ENCODE measurements at places on chromosomes 1 and 21. TPM values are rescaled to one million over a fixed set of nuclear protein-coding genes. Genes with fewer than 3 reads are reported as not detected.
A peak's percentile ranks its signal among the peaks of the same experiment; 100 is the strongest.

DNA sequence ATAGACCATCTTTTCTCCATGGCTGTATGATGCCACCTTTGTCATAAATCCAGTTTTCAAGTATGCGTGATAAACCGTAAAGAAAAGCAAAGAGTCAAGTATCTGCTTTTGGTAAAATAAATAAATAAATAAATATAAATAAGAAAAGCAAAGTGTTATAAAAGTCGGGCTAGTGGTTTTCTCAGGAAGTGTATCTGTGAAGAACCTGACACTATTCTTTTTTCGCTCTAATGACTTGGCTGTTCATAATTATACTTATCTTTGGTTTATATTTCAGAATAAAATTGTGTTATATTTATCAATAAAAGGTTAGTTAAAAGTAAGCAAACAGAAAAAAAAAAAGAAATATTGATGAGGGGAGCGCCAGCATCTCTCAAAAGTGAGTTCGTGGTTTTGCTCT, 594 bp upstream of the EXO5 start:
- DNase-seq = no peak
- peak overlapping the region; percentile 60 for H3K4me3 ChIP-seq
- H3K4me1 ChIP-seq = peaks cover 5% of the 10 kb centered on the region
- H3K36me3 ChIP-seq = no peaks in the 10 kb centered on the region

The AHCTF1 gene
- polyA plus RNA-seq = 10.0 TPM

DNA sequence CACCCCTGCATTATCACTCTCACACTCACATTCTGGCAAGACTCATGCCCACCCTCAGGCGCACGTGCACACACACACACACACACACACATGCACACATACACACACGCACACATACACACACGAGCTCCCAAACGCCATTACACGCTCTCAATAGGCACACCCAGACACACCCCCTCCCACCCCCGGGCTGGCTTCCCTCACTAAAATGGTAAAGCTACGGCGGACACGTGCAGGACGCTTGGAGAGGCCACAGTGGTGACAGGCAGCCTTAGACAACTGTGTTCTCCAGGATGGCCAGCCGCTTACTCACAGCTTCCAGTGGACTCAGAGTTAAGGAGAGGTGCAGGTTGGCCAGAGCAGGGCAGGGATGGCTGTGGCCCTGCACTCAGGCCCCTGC, 10.1 kb downstream of the MATN1 start:
- H3K4me1 ChIP-seq = peaks cover 10% of the 10 kb centered on the region
- no peak for DNase-seq
- H3K27ac ChIP-seq = no peak overlapping the region
- no peaks in the 10 kb centered on the region for H3K27me3 ChIP-seq

GRCh38 chr1:54054438-54054749, 986 bp downstream of the TCEANC2 start:
- H3K4me1 ChIP-seq = peaks cover 2% of the 10 kb centered on the region
- peak overlapping the region; percentile 67 for H3K4me3 ChIP-seq
- no peak for DNase-seq
- no peaks in the 10 kb centered on the region for H3K27me3 ChIP-seq
- peak overlapping the region; percentile 76 for H3K27ac ChIP-seq
- no peaks in the 10 kb centered on the region for H3K36me3 ChIP-seq

GRCh38 chr1:21773585-21773984, 9.4 kb downstream of the USP48 start:
- H3K27ac ChIP-seq = no peak overlapping the region
- H3K4me1 ChIP-seq = no peaks in the 10 kb centered on the region
- DNase-seq = no peak

- peak; percentile 58 for DNase-seq
- H3K27me3 ChIP-seq = peaks cover 46% of the 10 kb centered on the region
- no peaks in the 10 kb centered on the region for H3K36me3 ChIP-seq
- no peak overlapping the region for H3K27ac ChIP-seq
- no peak overlapping the region for H3K4me3 ChIP-seq
- H3K4me1 ChIP-seq = no peaks in the 10 kb centered on the region
Observed at GRCh38 chr1:206982216-206982615, 12.0 kb upstream of the FCAMR start.

GRCh38 chr1:175725684-175726083, 17.7 kb downstream of the TNR start:
- H3K4me1 ChIP-seq = peaks cover 12% of the 10 kb centered on the region
- no peak overlapping the region for H3K4me3 ChIP-seq
- H3K27ac ChIP-seq = no peak overlapping the region
- H3K27me3 ChIP-seq = no peaks in the 10 kb centered on the region

DNA sequence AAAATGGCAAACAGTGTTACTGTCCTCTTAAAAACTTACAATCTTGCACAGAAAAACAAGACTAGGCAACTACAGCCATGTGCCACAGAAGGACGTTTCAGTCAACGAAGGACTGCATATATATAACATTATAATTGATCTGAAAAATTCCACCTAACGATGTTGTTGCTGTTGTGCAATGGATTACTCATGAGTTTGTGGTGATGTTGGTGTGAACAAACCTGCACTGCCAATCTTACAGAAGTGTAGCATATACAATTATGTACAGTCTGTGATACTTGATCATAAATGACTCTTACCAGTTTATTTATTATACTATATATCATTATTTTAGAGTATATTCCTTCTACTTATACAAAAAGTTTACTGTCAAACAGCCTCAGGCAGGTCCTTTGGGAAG, 6.8 kb upstream of the VAMP4 start:
- no peak for DNase-seq
- H3K27me3 ChIP-seq = no peaks in the 10 kb centered on the region
- H3K4me3 ChIP-seq = no peak overlapping the region

GRCh38 chr1:58576325-58576726, 726 bp downstream of the TACSTD2 start:
- H3K27me3 ChIP-seq = no peaks in the 10 kb centered on the region
- H3K4me1 ChIP-seq = no peaks in the 10 kb centered on the region
- H3K4me3 ChIP-seq = no peak overlapping the region
- H3K36me3 ChIP-seq = no peaks in the 10 kb centered on the region
- no peak for DNase-seq

DNA sequence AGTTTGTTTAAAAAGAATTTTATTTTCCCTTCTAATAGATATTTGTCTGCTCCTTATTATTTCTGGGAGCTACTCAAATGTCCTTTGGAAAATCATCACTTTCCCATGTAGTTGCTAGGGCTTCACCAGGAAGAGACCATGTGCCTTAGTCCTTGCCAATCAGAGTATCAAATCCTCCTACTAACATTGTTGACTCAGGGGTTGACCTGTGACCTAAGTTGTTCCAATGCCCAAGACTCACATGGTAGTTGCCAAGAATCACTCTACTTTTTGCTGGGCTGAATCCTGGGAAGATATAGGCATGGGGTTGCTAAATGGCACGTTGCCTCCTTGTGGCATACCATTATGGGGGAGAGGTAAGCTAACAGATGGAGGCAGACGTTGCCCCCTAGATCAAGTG, 58.2 kb upstream of the FOXD3 start:
- no peak for DNase-seq
- H3K36me3 ChIP-seq = no peaks in the 10 kb centered on the region
- H3K27me3 ChIP-seq = no peaks in the 10 kb centered on the region
- no peaks in the 10 kb centered on the region for H3K4me1 ChIP-seq
- no peak overlapping the region for H3K4me3 ChIP-seq

The DYNLT5 gene
- not detected for polyA plus RNA-seq

The FCRL2 gene
- not detected for polyA plus RNA-seq

DNA sequence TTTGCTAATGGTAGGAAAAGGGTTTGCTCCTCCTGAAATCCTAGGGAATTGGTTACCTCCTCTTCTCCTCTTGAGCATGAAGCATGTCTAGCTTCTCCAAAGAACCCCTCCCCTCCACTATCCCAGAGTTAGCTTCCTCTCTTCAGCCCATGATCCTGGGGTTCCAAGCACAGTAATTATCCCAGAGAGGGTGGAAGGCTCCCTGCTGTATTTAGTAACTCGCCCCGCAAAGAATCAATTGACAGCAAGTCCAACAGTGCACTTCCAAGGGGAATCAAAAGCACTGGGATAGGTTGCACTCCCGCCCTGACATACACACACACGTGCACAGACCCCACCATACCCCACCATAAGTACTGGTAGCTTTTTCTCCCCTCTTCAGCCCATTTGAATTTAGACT, 3.1 kb downstream of the S100A8 start:
- DNase-seq = no peak
- H3K4me3 ChIP-seq = no peak overlapping the region
- no peaks in the 10 kb centered on the region for H3K36me3 ChIP-seq

DNA sequence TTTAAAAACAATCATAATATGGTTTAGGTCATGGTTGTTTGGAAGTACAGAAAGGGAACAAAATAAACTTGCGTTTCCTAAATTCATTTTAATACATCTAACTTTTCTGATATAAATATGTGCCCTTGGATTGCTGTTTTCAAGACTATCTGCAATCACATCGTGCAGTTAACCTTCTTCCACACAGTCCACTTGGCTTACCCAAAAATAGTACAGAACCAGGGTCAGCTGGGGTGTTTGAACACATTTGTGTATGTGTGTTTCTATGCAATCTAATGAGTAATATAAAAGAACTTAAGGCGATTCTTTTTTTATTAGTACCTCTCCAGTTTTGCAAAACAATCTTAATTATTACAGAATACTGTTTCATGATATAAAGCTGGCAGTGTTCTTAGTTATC, 19.9 kb downstream of the SAMSN1 start:
- H3K27me3 ChIP-seq = no peaks in the 10 kb centered on the region
- no peaks in the 10 kb centered on the region for H3K4me1 ChIP-seq
- DNase-seq = no peak
- H3K36me3 ChIP-seq = no peaks in the 10 kb centered on the region
- H3K27ac ChIP-seq = no peak overlapping the region

The GBP6 gene
- polyA plus RNA-seq = not detected

The TNFRSF4 gene
- polyA plus RNA-seq = not detected

The METTL18 gene
- polyA plus RNA-seq = 1.7 TPM

DNA sequence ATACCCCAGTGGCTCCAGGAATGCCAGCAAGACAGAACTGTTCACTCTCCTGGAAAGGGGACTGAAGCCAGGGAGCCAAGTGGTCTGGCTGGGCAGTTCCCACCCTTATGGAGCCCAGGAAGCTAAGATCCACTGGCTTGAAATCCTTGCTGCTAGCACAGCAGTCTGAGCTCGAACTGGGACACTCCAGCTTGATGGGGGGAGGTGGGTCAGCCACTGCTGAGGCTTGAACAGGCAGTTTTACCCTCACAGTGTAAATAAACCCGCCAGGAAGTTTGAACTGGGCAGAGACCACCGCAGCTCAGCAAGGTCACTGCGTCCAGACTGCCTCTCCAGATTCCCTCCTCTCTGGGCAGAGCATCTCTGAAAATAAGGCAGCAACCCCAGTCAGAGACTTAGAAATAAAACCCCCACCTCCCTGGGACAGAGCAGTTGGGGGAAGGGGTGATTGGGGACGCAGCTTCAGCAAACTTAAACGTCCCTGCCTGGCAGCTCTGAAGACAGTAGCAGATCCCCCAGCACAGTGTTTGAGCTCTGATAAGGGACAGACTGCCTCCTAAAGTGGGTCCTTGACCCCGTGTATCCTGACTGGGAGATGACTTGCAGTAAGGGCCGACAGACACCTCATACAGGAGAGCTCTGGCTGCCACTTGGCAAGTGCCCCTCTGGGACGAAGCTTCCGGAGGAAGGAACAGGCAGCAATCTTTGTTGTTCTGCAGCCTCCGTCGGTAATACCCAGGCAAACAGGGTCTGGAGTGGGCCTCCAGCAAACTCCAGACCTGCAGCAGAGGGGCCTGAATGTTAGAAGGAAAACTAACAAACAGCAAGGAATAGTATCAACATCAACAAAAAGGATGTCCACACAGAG, 568.4 kb downstream of the PLA2G4A start:
- no peak for DNase-seq
- no peak overlapping the region for H3K27ac ChIP-seq
- H3K4me1 ChIP-seq = no peaks in the 10 kb centered on the region
- H3K27me3 ChIP-seq = no peaks in the 10 kb centered on the region
- no peak overlapping the region for H3K4me3 ChIP-seq

- no peak overlapping the region for H3K27ac ChIP-seq
- no peak for DNase-seq
- H3K27me3 ChIP-seq = no peaks in the 10 kb centered on the region
- H3K4me1 ChIP-seq = no peaks in the 10 kb centered on the region
- H3K36me3 ChIP-seq = no peaks in the 10 kb centered on the region
- no peak overlapping the region for H3K4me3 ChIP-seq
Observed at GRCh38 chr1:176566004-176566975, 103.3 kb downstream of the PAPPA2 start.

The SPRR2D gene
- not detected for polyA plus RNA-seq

The KRTAP20-1 gene
- not detected for polyA plus RNA-seq
